ENCODE measurements at places on chromosomes 7 and 10. TPM values are rescaled to one million over a fixed set of nuclear protein-coding genes. Genes with fewer than 3 reads are reported as not detected.

GRCh38 chr7:151427705-151428377 is 12.1 kb downstream of the CRYGN start:
- no peak for DNase-seq

Gene PIK3CG
- 24.8 TPM for total RNA-seq

GRCh38 chr7:130365511-130366441 is 14.5 kb upstream of the CPA1 start:
- DNase-seq = no peak

DNA sequence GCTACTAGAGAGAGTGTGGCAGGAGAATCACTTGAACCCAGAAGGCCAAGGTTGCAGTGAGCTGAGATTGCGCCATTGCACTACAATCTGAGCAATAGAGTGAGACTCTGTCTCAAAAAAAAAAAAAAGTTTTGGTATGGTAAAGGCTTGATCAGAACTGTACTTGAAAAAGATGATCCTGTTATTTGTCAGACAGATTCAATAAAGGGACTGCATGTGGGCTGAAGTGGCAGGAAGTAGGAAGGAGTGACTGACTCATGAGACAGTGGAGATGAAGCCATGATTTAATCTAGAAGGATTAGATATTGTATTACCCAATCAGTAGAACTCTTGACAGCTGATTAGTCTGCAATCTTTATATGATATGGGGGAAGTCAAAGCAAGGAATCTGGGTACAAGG is 2.7 kb upstream of the TMEM254 start:
- no peak for DNase-seq

Gene PPP1R9A
- 0.08 TPM for total RNA-seq

Gene LIPK
- total RNA-seq = not detected

Gene CRYGN
- not detected for total RNA-seq

DNA sequence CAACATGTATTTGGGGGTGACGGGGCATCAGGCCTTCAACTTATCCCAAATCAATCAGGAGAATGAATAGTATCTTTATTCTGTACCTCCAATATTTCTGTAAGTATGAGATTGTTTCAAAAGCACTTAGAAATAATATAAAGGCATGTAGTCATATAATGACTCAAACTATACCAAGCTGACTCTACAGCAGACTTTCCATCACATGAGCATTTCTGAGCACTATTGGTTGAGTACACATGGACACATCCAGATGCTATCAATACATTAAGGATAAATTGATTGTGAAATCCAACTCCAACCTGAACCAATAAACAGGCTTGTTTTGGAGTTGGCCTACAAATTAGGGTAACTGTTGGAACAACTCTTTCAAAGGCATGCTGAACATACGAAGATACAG is 229.4 kb downstream of the SFMBT2 start:
- no peak for DNase-seq

DNA sequence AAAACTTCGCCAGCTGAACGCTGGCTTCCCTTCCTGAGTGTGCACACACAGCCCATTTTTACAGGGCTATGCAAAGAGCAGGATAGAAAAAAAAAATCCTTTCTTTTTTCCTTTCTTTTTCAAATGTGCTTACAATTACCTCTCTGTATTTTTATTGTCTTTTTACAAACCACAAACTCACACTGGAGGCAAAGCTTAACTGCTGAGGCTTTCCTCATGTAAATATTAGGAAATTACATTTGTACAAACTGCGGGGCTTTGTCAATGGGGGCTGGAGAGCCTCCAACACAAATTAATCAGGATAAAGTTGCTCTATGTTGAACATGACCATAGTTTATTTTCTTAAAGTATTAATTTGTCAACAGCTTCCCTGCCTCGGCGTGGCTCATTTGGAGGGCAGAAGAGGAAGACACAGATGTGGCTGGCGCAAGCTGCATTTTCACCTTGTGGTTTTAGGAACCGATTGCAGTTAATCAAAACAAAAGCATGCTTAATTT is 411.7 kb upstream of the MKI67 start:
- DNase-seq = no peak

DNA sequence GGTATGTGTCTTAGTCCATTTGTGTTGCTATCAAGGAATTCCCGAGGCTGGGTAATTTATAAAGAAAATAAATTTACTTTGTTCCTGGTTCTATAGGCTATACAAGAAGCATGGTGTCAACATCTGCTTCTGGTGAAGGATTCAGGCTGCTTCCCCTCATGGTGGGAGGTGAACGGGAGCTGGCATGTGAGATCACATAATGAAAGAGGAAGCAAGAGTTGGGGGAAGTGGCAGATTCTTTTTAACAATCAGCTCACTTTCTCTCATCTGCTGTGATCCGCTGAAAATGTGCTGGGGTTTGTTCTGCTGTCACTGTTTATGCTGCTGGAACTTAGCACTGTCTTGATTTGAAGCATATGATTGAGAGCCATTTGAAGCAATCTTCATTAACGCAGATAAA is 730.0 kb upstream of the SORCS1 start:
- no peak for DNase-seq

Gene HABP2
- total RNA-seq = not detected

DNA sequence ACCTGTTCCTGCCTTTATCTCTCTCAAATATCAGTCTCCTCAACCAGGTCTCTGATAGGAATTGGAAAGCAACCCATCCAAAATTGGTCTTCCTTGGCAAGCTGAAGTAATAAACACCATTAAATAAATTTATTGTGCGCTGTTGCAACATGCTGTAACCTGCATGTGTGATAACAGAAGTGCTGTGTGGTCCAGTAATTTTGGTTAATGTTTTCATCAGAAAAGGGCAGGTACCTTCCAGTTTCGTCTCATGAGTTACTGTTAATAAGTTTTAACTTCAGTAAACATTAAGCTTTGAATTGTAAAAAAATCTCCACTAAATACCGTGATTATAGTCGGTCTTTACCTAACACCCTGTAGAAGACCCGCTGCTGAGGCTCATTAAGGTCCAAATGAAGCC is 624.7 kb downstream of the TNS3 start:
- DNase-seq = no peak

Gene HOXA4
- not detected for total RNA-seq

Gene ABCB1
- 32.5 TPM for total RNA-seq

Gene FAM24B
- total RNA-seq = 10.7 TPM

Gene LIPM
- not detected for total RNA-seq

DNA sequence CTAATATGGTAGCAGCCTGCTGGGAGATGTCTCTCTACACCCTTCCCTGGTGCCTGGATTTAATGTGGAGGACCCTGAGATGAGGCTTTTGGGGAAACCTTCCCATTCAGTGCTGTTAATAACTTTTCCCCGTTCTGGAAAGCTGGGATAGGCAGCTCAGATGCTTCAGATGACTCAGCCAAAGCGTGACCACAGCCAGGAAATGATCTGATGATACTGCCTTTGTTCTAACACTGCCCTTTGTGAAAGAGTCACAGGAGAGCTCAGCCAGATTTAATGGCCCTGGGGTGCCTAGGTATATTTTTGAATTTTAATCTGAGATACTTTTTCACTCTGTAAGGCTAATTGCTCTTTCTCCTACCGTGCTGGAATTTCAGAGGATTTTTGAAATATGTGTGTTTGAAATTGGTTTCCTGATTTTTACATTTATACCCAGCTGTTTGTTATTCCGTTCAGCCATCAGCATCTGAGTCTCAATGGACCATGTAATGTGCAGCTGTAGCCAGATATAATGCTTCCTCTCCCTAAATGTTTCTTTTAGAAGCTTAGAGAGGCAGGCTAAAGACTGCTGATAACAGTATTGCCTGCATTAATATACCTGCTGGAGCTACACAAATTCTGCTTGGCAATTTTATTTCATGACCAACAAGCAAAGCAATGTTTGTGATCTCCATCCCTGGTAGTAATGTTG is 17.8 kb downstream of the CELF2 start:
- DNase-seq = no peak

DNA sequence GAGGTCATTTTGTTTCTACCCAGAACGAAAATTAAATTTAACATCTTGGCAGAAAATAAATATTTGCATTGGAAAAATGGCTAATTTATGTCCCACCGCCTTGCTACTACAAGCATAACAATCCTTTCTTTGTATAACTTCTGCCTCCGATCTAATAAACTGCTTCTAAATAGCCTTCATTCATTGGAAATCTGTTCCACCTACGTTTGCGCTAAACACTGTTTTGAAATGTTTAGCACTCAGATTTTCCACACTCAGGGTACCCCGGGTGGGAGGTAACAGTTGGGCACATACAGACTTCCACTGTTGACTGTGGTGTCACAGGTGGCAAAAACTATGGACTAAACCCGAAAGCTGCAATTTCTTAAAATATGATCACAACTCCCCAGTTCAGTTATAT is 96.4 kb downstream of the FGFR2 start:
- no peak for DNase-seq

GRCh38 chr10:118978316-118978997 is 51.1 kb upstream of the NANOS1 start:
- no peak for DNase-seq

DNA sequence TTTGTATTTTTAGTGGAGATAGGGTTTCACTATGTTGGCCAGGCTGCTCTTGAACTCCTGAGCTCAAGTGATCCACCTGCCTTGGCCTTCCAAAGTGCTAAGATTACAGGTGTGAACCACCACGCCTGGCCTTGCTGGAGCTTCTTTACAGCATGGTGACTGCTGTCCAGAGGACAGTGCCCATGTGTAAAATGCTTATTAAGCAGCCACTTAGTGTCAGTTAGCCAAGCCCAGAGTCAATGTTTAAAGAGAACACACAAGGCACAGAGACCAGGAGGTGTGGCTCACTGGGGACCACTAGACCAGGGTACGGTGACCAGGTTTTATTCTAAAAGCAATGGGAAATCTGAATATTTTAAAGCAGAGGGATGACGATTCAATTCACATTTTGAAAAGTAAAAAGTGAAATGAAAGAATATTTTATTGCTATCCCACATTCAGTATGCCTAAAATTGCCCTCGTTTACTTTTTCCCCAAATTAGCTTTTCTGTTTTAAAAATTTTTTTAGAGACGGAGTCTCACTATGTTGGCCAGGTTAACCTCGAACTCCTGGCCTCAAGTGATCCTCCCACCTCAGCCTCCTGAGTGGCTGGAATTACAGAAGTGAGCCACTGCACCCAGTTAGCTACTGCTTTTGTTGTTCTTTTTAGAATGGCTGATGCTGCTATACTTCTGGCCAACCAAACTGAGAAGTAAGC is 172.8 kb downstream of the NRP1 start:
- no peak for DNase-seq

Gene OPN4
- total RNA-seq = not detected

GRCh38 chr7:91169830-91170191 is 94.4 kb upstream of the FZD1 start:
- no peak for DNase-seq

DNA sequence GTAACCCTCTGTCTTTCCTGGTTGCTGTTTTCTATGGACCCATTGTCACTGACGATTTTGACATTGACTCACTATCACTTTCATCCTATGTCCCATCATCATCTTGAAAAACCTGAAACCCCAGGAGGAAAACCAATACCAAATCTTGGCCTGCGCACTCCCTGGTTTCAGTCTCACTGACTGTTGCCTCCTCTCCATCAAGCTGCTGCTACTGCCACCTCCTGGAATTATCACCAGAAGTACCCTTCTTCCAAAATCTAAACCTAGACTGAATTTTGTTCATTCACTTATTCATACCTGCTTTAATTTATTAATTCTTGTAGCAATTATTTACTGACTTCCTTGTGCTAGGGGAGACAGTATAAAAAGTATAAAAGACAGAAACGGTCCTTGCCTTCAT is 44.5 kb upstream of the ACBD5 start:
- DNase-seq = no peak

- no peak for DNase-seq
Observed at GRCh38 chr7:132145466-132145865, 430.8 kb downstream of the PLXNA4 start.

DNA sequence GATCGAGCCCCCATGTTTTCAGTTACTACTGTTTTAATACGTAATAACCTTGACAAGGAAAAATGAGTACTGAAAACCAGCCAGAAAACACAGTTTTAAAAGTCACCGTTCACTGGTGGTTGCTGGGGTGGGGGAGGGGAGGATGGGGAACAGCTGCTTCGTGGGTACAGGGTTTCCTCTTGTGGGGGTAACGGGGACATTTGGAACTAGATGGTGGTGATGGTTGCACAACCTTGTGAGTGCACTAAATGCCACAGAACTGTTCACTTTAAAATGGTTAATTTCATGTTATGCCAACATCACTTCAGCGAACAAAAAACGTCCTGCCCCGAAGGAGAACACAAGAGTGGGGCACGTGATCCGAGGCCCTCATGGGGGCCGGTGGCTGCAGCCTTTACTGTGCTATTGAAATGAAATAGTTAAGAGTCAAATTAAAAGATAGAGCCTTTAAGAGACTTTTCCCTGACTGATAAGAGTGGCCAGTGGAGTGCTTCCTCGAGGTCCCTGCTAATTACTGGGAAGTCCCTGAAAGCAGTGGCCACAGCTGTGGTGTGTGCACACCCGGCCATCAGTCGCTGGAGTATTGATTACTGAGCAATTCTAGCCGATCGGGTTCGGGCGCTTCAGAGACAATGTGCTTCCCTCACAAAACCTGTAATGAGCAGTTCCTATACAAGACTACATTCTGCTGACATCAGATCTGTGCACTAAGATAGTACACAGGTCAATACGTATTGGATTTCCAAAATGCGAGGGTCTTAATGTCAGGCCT is 80.3 kb downstream of the EBF3 start:
- DNase-seq = no peak

Gene TMEM229A
- total RNA-seq = not detected

Gene NPTX2
- total RNA-seq = not detected

DNA sequence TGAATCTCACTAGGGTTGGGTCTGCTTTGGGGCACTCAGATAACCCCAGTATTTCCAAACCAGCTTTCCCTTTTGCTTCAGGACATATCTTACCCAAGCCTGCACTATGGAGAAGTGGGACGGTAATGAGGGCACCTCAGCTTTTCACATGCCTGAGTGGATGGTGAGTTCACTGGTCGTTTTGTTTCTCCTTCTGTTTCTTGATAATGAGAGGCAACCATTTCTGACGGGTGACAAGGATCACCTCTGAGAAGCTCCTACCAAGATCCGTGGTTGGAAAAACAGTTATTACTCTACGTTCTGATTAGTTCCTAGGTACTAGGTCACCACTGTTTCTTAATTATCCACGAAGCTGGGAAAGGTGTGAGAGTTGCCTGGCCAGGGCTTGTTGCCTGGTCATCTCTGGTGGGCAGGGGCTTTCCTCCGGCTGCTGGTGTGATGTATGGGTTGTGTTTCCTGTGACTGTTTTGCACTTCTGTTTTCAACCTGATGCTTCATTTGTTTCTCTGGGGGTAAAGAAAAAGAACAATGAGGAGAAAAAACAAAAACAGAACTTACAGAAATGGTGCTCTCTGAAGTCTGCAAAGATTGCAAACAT is 65.7 kb upstream of the STRIP2 start:
- DNase-seq = no peak

Gene PTPN20
- total RNA-seq = 0.82 TPM
